Adrenal gland (tissue), 19 donors: ENCODE measurements at places on chromosomes 3 and 15. TPM values are rescaled to one million over a fixed set of nuclear protein-coding genes. Genes with fewer than 3 reads are reported as not detected.
A peak's percentile ranks its signal among the peaks of the same experiment; 100 is the strongest.

The GOLGA8Q gene
- 1.5 TPM for total RNA-seq

The IQGAP1 gene
- total RNA-seq: 151 TPM

The SLCO3A1 gene
- 11.8 TPM for total RNA-seq

The PIF1 gene
- 3.8 TPM for total RNA-seq

The GOLGA8R gene
- total RNA-seq: 0.24 TPM

DNA sequence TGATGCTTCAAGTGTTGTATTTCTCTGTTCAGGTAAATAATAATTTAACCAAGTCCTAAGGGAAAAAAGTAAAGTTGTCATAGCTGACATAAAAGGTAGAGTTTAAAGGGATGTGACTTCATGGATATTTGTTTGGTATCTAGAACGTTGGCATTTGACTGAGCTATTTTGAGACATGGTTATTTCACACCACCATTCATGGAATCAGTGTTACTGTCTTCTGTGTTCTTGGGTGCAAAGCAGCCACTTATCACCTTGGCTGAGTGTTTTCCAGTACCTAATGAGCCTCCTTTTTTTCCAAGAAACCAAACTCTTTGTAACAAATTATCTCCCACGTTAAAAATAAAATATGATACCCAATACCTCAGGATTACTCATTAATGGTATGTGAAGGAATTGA, 155.8 kb downstream of the GHSR start:
- H3K27ac ChIP-seq: no peak overlapping the region
- H3K27me3 ChIP-seq: no peaks in the 10 kb centered on the region
- H3K36me3 ChIP-seq: peaks cover 27% of the 10 kb centered on the region
- peaks cover 9% of the 10 kb centered on the region for H3K4me1 ChIP-seq
- H3K4me3 ChIP-seq: no peak overlapping the region
- DNase-seq: no peak

DNA sequence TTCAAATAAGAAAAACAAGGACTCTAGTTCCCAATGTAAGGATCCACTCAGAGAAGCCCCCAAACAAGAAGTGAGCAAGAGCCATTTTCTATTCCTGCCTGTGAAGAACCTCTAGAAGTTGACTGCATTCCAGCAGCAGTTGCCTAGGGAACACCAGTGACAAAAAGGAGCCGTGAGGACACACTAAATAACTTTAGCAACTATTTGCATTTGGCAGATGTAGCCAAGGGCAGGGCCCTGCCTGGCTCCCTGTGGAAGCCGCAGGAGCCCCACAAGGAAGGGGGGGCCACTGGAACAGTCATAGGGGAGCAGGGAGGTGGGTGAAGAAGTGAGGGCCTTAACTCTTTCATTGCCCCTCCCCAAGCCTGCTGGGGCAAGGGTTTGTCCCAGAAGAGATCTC, 470.2 kb upstream of the PROK2 start:
- peaks cover 11% of the 10 kb centered on the region for H3K4me1 ChIP-seq
- H3K27ac ChIP-seq: no peak overlapping the region
- DNase-seq: peak; percentile 68
- no peak overlapping the region for H3K4me3 ChIP-seq
- no peaks in the 10 kb centered on the region for H3K36me3 ChIP-seq
- H3K27me3 ChIP-seq: no peaks in the 10 kb centered on the region

- no peak overlapping the region for H3K27ac ChIP-seq
- no peak for DNase-seq
- H3K4me1 ChIP-seq: no peaks in the 10 kb centered on the region
- no peak overlapping the region for H3K4me3 ChIP-seq
Measured at GRCh38 chr15:43529141-43529540, 11.7 kb downstream of the MAP1A start.

- H3K36me3 ChIP-seq: no peaks in the 10 kb centered on the region
- DNase-seq: no peak
- no peaks in the 10 kb centered on the region for H3K4me1 ChIP-seq
- no peaks in the 10 kb centered on the region for H3K27me3 ChIP-seq
Measured at GRCh38 chr3:78130741-78131290, 1090.9 kb downstream of the ROBO2 start.

GRCh38 chr3:50237133-50237651, 1.2 kb downstream of the GNAI2 start:
- DNase-seq: peak; percentile 48
- H3K27me3 ChIP-seq: no peaks in the 10 kb centered on the region
- H3K4me1 ChIP-seq: peaks cover 46% of the 10 kb centered on the region
- no peaks in the 10 kb centered on the region for H3K36me3 ChIP-seq
- peak overlapping the region; percentile 49 for H3K4me3 ChIP-seq

DNA sequence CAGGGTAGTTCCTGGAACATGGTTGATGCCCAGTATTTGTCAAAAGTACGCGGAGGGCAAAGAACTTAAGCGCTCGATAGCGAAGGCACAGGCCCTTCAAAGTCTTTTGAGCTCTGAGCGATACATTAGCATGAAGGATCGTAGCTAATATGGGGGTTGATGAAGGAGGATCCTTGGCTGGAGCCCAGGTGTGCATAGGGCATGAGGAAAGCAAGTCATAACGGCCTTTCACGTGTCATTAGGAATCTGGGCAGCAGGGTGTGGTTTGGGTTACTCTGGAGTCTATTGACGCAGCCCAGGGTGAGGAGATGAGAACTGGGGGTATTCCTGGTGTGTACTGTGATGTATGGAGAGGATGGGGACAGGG, 31.7 kb downstream of the SPINK8 start:
- H3K27ac ChIP-seq: peak overlapping the region; percentile 84
- H3K4me1 ChIP-seq: peaks cover 20% of the 10 kb centered on the region
- peaks cover 14% of the 10 kb centered on the region for H3K36me3 ChIP-seq
- H3K4me3 ChIP-seq: peak overlapping the region; percentile 80

DNA sequence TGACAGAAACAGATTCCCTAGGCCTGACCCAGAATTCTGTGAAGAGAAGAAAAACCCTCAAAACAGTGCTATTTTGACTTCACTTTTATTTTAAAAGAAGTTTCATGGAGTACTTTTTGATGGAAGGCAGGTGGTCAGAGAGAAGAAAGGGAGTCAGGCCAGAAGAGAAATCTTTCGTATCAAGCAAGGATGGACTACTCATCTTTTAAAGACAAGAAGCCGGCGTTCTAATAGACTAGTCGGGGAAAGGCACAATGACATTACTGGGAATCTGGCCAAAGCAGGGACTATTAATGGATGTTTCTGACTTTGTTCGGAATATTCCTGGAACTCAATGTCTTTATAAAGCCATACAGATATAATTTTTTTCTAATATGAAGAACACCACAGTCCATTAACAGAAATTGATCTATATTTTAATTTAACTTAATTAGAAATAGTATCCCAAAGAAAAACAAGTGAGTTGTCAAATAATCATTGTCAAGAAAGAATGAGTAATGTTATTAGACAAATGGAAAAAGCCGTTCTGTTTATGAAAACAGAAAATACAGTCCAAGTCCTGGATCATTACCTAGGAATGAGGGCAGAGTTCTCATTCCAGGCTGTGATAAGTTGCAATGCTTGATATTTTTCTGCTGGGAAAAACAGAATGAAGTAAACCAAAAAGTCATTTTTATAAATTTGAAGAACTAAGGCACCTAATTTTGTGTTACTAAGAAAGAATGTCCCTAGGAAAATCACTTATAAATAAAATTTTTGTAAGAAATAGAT, 23.7 kb upstream of the PCOLCE2 start:
- DNase-seq: no peak
- no peaks in the 10 kb centered on the region for H3K36me3 ChIP-seq
- H3K4me1 ChIP-seq: no peaks in the 10 kb centered on the region
- no peak overlapping the region for H3K4me3 ChIP-seq

DNA sequence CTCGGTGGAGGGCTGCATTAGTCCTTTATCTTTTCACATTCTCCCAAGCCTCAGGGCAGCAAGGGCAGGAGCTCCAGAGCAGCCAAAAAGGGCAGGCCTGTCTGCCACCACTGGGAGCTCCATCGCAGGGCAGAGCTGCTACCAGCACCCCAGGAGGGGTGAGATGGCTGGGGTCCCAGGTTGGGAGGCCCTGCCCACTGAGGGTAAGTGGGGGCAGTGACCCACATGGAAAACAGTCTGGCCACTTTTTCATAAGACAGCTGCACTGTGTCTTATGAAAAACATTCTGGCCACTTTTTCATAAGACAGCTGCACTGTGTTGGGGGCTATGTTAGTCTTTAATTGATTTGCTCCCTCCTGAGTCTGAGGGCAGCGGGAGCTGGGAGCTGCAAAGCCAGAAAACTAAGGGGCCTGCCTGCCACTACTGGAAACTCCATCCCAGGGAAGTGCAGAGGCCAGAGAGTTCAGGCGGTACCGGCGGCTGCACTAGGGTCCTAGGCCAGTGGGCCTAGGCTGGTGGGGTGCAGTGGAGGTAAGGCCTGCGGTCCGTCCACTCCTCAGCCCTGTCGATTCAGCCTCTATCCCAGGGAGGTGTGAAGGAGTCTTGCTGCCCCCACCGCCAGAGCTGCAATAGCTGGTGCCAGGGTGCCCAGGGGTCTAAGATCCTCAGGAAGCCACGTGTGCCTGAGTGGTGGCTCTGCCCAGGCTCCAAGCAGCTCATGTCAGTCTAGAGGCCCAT, 45.4 kb downstream of the TMCO5A start:
- H3K4me3 ChIP-seq: no peak overlapping the region
- H3K36me3 ChIP-seq: no peaks in the 10 kb centered on the region
- no peak for DNase-seq

GRCh38 chr3:63130625-63131024, 147.5 kb upstream of the SYNPR start:
- no peak overlapping the region for H3K27ac ChIP-seq
- H3K4me3 ChIP-seq: no peak overlapping the region
- H3K27me3 ChIP-seq: no peaks in the 10 kb centered on the region
- DNase-seq: no peak

DNA sequence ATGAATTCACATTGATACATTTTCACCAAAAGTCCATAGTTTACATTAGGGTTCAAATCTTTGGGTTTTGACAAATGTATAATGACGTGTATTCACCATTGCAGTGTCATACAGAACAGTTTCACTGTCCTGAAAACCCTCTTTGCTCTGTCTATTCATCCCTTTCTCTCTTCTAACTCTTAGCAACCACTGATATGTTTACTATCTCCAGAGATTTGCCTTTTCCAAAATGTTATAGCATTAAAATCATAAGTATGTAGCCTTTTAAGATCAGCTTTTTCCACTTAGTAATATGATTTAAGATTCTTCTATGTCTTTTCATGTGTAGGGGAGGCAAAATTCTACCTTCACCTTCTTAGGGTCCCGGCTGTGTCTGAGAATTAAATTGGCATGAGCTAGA, 203.8 kb downstream of the TPRG1 start:
- no peaks in the 10 kb centered on the region for H3K4me1 ChIP-seq
- no peak overlapping the region for H3K4me3 ChIP-seq
- no peak overlapping the region for H3K27ac ChIP-seq
- no peaks in the 10 kb centered on the region for H3K36me3 ChIP-seq
- DNase-seq: no peak
- H3K27me3 ChIP-seq: no peaks in the 10 kb centered on the region

DNA sequence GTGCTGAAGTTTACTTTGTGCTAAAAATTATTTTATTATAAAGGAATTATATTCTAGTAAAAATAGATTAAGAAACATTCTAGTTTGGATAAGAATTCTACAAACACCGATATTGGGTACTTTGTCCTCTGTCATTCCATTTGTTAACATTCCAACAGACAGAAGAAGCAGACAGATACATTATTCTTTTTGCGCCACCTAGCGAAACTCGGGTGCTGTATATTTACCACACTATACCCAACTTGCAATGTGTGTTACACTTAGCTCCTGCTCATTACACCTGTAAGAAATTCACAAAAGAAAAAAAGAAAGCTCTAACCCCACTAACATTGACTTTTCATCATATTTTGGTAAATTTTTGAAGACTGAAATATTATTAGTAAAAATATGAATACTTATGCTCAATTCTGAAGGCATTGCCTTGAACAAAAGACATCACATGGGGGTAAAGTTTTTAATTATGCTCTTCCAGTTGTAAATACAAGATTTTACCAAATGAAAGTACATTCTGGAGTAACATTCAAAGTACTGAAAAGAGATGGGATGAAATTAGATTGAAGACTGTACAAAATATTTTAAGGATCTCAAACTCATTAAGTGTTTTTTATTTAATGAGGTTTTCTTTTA, 136.5 kb upstream of the MLF1 start:
- H3K4me3 ChIP-seq: no peak overlapping the region
- no peaks in the 10 kb centered on the region for H3K4me1 ChIP-seq
- H3K27ac ChIP-seq: no peak overlapping the region
- H3K27me3 ChIP-seq: no peaks in the 10 kb centered on the region

- H3K27ac ChIP-seq: peak overlapping the region; percentile 71
- H3K4me1 ChIP-seq: peaks cover 56% of the 10 kb centered on the region
- DNase-seq: no peak
Measured at GRCh38 chr3:52896613-52897012, 735 bp downstream of the STIMATE start.

DNA sequence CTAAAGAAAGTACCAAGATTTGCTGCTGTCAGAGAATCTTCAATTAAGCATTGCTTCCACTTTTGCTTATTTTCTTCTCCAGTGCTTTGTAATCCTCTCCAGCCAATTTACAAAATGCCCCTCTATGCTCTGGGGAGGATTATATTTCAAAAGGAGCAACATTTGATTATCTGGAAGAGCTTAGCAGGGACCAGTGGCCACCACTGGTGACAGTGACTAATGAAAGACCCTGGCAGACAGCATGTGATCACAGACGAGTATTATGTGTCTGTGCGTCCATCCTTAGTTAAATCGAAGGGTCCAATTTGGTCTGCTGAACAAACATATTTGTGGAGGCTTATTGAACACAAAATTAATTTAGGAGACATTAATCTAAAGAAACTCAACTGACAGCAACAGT, 152.6 kb downstream of the ZNF621 start:
- no peak for DNase-seq
- no peaks in the 10 kb centered on the region for H3K36me3 ChIP-seq
- no peak overlapping the region for H3K4me3 ChIP-seq
- H3K27ac ChIP-seq: no peak overlapping the region
- H3K4me1 ChIP-seq: no peaks in the 10 kb centered on the region

- DNase-seq: no peak
- no peak overlapping the region for H3K4me3 ChIP-seq
- H3K4me1 ChIP-seq: no peaks in the 10 kb centered on the region
- no peaks in the 10 kb centered on the region for H3K36me3 ChIP-seq
- no peaks in the 10 kb centered on the region for H3K27me3 ChIP-seq
Measured at GRCh38 chr3:150033721-150034120, 63.0 kb upstream of the PFN2 start.

DNA sequence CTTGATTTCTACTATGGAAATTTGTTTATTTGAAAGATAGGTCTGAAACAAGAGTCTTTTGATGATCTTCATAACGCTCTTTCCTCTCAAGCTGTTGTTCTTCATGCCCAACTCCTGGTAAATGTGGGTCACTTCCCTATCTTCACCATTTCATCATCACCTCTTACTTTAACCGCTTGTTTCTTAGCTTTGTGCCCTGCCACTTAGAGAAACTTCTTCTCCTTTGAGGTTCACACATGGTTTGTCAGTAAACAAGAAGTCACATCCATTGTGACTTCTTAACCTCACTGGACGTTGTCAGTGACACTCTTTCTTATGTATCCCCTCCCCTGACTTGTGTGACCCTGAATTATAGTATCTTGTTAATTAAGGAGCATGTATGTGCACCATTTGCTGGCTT, 16.9 kb upstream of the P2RY13 start:
- peak overlapping the region; percentile 33 for H3K27ac ChIP-seq
- no peaks in the 10 kb centered on the region for H3K36me3 ChIP-seq
- DNase-seq: no peak
- H3K4me1 ChIP-seq: peaks cover 11% of the 10 kb centered on the region
- H3K27me3 ChIP-seq: no peaks in the 10 kb centered on the region

- H3K27ac ChIP-seq: no peak overlapping the region
- no peak for DNase-seq
- no peaks in the 10 kb centered on the region for H3K36me3 ChIP-seq
- no peak overlapping the region for H3K4me3 ChIP-seq
- no peaks in the 10 kb centered on the region for H3K27me3 ChIP-seq
Measured at GRCh38 chr3:99674086-99674789, 35.8 kb downstream of the COL8A1 start.
